Fibroblast of villous mesenchyme (primary cell): ENCODE measurements at places on chromosomes 5 and 9. TPM values are rescaled to one million over a fixed set of nuclear protein-coding genes. Genes with fewer than 3 reads are reported as not detected.

Gene FIBCD1
- 4.3 and 19.3 TPM in 2 replicates for total RNA-seq

Gene IL9
- total RNA-seq = not detected in 2 replicates

Gene LMX1B
- total RNA-seq = not detected in 2 replicates

Gene GPBP1
- 43.2 and 73.0 TPM in 2 replicates for total RNA-seq

Gene CDC14B
- total RNA-seq = 13.2 and 26.8 TPM in 2 replicates

Gene EPB41L4A
- 0.64 and 0.86 TPM in 2 replicates for total RNA-seq

Gene DNAH5
- 0.97 and 1.3 TPM in 2 replicates for total RNA-seq

Gene TJP2
- 15.1 and 18.1 TPM in 2 replicates for total RNA-seq

- peak; percentile 17 for DNase-seq
These were observed 24.9 kb downstream of the CNOT6 start for GRCh38 chr5:180519098-180519497.

DNA sequence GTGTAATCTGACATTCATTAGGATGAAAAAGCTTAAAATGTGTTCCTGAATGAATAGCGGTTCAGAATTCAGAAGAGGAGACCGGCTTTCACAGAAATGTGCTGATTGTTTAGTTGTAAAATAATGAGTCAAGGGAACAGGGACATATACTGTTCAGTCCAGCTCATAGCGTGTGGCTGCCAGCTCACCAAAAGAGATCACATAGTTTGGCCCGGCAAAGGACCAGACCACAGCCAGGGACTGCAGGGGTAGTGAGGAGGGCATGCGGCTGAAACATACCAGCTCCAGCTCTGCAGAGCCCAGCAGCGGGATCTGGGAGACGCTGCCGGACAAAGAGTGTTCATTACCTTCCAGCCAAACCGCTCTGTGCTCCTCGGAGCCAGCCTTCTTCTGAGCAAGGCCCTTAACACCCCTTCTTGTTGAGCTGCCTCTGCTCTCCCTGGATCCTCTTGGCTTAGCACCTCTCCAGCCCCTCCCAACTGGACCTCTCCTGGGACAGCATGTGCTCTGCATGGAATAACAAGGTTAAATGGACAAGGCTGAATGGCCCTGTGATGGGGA, 116.8 kb upstream of the CNTLN start:
- no peak for DNase-seq

- DNase-seq = peak; percentile 58
These were observed 37.7 kb upstream of the LRRC19 start for GRCh38 chr9:27043176-27043575.

- DNase-seq = no peak
These were observed 116.5 kb upstream of the CACNA1B start for GRCh38 chr9:137761032-137761431.

DNA sequence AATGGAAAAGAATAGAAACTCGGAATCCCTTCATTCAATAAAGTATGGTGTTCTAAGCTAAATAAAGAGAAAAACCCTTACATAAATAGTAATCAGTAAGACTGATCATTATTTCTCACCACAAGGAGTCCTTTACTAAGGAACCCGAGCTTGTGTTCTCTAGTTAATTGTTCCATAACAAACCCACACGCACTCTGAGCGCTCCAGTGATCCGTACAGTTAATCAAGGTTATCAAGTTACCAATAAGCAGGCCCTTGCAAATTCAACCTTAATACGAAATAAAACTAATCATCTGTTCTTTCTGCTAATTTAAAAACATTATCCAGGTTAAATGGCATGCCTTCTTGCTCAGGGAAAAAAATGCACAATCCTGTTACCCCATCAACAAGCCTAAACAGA, 224.4 kb downstream of the FRMD3 start:
- no peak for DNase-seq

- no peak for DNase-seq
These were observed 42.2 kb downstream of the TUSC1 start for GRCh38 chr9:25636026-25636425.

DNA sequence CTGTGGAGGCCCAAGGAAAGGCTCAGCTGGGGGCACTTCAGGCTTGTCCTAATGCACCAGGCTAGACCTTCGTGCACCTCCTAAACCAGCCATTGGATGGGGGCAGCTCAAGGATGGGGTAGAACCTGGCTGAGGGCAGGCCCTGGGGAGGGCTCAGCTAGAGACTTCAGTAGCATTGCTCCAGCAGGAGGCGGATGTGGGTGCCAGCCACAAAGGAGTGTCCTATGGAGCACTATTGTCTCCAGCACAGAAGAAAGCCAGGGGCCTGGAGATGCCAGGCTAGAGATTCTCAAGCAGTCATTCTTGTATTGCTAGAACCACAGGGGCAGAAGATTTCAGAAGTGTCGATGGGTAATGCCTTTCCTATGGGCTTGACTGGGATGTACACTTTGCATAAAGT, 131.8 kb downstream of the SYK start:
- no peak for DNase-seq

GRCh38 chr9:120583958-120584369, 4.0 kb upstream of the CDK5RAP2 start:
- DNase-seq = peak; percentile 66

DNA sequence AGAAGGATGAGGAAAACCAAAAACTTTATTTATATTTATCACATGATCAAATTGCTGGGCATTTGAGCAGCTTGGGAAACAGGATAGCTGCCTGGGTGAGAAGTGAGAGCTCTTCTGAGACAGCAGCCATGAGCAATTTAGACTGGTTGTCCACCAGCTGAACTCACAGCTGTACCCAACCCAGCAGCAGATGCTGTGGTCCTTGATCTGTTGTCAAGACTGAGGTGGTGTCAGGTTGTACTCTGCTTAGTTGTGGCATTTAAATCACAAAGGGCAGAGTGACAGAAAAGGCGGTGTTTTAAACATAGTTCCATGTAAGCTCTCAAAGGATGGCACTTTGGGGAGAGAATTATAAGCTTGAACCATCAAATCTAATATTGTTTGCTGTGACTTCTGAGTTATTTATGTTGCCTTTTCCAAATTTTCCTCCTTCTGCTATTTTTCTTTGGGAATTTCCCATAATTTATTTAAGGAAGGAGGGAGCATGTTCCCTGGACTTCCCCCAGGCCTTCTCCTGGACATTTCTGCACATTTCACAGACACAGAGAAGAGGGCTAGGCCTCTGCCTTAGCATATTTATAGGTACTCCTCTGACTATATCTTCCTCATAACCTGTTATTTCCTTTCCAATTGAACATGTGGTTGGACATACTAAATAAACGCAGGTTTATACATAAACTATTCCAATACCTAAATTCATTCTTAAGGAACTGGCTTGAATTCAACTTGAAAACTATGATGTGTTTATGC, 117.7 kb upstream of the FER start:
- DNase-seq = no peak

DNA sequence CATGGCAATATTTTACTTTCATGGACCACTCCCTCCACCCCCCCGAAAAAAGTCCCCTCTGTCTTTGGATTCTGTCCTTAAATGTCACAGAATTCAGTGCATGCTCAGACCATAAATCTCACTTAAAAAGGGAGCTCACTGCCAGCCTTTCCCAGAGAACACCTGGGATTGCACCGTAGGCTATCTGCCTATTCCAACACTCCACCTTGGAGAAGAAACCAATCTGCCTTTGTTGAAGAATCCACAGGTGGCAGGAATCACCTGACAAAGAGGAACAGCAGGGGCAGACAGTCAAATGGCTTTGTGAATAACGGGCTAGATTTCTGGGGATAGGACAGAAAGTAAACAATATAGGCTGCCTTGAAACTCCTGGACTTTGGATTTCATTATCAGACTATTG, 306.7 kb upstream of the BRINP1 start:
- no peak for DNase-seq

DNA sequence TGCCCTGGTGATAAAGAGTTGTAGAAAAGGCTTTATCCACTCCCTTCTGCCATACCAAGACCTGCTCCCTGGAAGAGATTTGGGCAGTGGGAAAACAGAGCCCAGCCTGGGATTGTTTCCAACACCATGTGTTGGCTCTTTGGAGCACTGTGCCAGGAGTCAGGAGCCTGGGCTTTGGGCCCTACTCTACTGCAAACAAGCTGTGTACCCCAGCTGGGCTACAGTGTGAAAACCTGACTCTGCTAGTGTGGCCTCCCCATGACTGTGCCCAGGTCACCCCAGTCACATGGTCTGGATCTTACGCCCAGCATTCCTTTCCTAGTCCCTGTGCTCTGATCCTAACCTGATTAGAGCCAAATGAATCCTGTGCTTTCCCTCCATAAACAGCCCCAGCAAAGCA, 39.3 kb upstream of the SHB start:
- DNase-seq = no peak
